ENCODE measurements at places on chromosomes 3 and 15. TPM values are rescaled to one million over a fixed set of nuclear protein-coding genes. Genes with fewer than 3 reads are reported as not detected.

The ATP13A5 gene
- not detected for total RNA-seq

The TM4SF4 gene
- not detected for total RNA-seq

The ATP8B4 gene
- 90.2 TPM for total RNA-seq

The OR5H1 gene
- total RNA-seq = not detected

The RPL39L gene
- 24.2 TPM for total RNA-seq

Data from fibroblast of villous mesenchyme (primary cell).